ENCODE measurements at places on chromosomes 16 and 17. TPM values are rescaled to one million over a fixed set of nuclear protein-coding genes. Genes with fewer than 3 reads are reported as not detected.

Gene TBC1D3
- total RNA-seq = not detected

Gene KRTAP9-2
- not detected for total RNA-seq

Gene KAT7
- 25.2 TPM for total RNA-seq

Gene HBA2
- total RNA-seq = 4.5 TPM

Gene OTOA
- total RNA-seq = not detected

Gene KRTAP4-9
- not detected for total RNA-seq

Gene LPO
- total RNA-seq = 0.32 TPM

Gene FLYWCH2
- total RNA-seq = 31.5 TPM

Gene ZNF821
- 8.1 TPM for total RNA-seq

Gene TNK1
- total RNA-seq = 5.7 TPM

Gene TBC1D3D
- total RNA-seq = not detected

Gene TMEM238L
- not detected for total RNA-seq

Gene PRR35
- not detected for total RNA-seq

Gene PSMB10
- 50.8 TPM for total RNA-seq

Gene JPH3
- total RNA-seq = not detected

Data from ovary (tissue), 10 donors.